ENCODE measurements at places on chromosomes 5 and 9.

- DNase-seq = no peak
- H3K4me1 ChIP-seq = peaks cover 8% of the 10 kb centered on the region
- no peak overlapping the region for H3K4me3 ChIP-seq
- H3K27ac ChIP-seq = peak overlapping the region; percentile 85
- H3K36me3 ChIP-seq = peaks cover 10% of the 10 kb centered on the region
These were observed 73.0 kb downstream of the OSTF1 start for GRCh38 chr9:75161116-75161857.

DNA sequence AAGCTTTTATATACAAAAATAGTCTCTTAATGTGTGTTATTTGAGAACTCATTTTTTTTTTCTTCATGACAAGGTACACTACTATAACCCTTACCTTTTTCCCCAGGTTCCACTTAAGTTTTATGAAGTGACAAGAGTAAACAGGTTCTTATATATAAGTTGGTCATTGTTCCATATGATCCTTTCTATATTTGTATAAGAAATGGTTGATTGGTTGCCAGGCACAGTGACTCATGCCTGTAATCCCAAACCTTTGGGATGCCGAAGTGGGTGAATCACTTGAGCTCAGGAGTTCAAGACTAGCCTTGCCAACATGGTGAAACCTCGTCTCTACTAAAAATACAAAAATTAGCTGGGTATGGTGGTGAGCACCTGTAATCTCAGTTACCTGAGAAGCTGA, 108.3 kb downstream of the PCSK1 start:
- H3K36me3 ChIP-seq = no peaks in the 10 kb centered on the region
- no peaks in the 10 kb centered on the region for H3K4me1 ChIP-seq
- DNase-seq = no peak
- H3K27ac ChIP-seq = no peak overlapping the region

DNA sequence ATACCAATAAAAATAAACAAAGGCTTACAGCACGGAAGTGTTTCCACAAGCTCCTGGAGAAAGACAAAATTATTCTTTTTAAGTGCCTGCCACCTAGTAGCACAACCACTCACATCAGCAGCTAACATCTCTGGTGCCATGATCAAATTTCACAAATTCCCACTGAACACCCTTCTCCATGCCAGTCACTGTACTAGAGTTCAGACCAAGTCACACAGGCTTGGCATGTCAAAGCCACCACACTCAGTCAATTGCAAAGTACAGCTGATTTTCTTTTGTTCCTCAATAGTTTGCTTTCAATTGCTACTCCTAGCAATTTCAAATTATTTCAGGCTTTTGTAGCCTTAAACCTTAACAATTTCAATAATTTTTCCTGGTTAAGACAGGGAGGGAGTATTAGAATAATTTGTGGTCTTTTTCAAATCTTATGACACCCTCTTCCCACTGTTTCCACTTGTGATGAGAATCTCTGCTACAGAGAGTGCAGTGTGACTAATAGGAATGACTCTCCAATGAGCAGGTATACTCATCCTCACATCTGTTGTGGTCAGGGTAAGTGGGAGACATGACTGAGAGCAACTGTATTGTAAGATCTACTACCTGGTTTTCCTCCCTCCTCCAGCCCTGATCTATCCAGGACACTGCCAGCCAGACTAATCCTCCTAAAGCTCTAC, 46.2 kb downstream of the RNF145 start:
- H3K27me3 ChIP-seq = no peaks in the 10 kb centered on the region
- H3K4me3 ChIP-seq = no peak overlapping the region
- H3K36me3 ChIP-seq = peaks cover 43% of the 10 kb centered on the region
- peak overlapping the region; percentile 78 for H3K27ac ChIP-seq
- no peak for DNase-seq

- no peaks in the 10 kb centered on the region for H3K36me3 ChIP-seq
- H3K4me1 ChIP-seq = no peaks in the 10 kb centered on the region
- H3K27ac ChIP-seq = no peak overlapping the region
- no peak overlapping the region for H3K4me3 ChIP-seq
- DNase-seq = no peak
- no peaks in the 10 kb centered on the region for H3K27me3 ChIP-seq
These were observed 146.0 kb downstream of the FRMD3 start for GRCh38 chr9:83392228-83392627.

DNA sequence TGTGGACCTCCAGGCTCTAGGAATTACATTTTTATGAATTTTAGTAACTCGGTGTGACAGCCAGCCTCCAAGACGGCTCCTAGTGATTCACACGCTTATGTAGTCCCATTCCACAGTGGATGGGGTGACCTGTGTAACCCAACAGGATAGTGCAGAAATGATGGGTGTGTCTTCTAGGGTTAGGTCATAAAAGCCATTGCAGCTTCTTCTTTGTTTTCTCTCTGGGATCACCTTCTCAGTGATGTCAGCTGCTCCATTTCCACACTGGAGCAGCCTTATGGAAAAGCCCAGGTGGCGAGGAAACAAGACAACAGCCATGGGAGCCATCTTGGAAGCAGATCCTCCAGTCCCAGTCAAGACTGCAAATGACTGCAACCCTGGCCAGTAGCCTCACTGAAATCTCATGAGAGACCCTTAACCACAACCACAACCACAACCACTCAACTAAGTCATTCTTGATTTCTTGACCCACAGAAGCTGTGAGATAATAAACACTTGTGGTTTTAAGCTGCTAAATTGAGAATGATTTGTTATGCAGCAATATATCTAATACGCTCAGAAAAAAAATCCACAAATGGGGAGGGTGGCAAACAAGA, 5.1 kb upstream of the GNPDA1 start:
- peak overlapping the region; percentile 13 for H3K4me3 ChIP-seq
- peak overlapping the region; percentile 70 for H3K27ac ChIP-seq
- no peaks in the 10 kb centered on the region for H3K27me3 ChIP-seq
- H3K4me1 ChIP-seq = peaks cover 35% of the 10 kb centered on the region

- H3K4me3 ChIP-seq = no peak overlapping the region
- H3K36me3 ChIP-seq = no peaks in the 10 kb centered on the region
- no peak for DNase-seq
- no peaks in the 10 kb centered on the region for H3K27me3 ChIP-seq
These were observed 555.5 kb downstream of the MAT2B start for GRCh38 chr5:164060786-164061355.

DNA sequence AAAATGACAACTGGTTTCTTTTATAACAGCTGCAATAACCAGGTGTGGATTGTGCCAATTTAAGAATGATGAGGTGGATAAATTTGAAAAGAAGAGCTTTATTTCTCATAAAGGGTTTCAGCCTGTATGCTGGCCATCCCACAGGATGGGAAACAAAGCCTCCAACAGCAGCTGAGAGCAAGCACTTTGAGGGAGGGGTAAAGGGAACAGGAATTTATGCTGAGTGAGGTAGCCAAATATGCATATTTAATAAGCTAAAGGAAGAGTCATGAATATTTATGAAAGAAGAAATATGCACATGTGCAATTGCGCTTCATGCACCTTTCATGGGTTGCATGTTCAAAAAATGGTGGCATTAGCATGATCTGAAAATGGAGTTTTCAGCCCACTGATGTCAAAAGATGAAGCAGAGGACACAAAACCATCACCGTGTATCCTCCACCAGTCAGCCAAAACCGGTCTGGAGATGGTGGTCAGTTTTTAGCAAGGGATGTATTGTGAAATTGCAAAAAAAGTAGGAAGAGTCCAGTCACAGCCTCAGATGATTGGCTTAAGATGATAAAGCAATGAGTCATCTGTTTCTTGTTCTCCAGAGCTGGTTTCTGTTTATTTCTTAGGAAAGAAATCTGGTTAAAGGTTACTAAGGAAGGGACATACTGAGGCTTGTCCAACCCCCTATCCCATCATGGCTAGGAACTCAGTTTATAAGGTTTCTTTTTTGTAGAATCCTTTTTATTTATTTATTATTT, 47.9 kb downstream of the DEPDC1B start:
- no peaks in the 10 kb centered on the region for H3K4me1 ChIP-seq
- no peak overlapping the region for H3K27ac ChIP-seq
- DNase-seq = no peak
- no peaks in the 10 kb centered on the region for H3K27me3 ChIP-seq

DNA sequence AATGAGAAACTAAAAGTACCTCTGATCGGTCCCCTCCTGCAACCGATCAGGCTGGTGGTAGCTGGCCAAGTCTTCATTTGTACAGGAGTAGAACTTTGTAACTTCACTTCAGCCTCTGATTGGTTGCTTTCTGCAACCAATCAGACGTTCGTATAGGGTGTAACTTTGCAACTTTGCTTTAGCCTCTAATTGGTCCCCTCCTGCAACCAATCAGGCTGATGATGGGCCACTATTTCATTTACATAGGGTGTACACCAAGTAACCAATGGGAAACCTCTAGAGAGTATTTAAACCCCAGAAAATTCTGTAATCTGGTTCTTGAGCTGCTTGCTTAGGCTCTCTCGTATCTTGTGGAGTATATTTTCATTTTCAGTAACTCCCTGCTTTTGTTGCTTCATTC, 445.5 kb downstream of the MED10 start:
- no peaks in the 10 kb centered on the region for H3K4me1 ChIP-seq
- no peak overlapping the region for H3K27ac ChIP-seq
- H3K36me3 ChIP-seq = no peaks in the 10 kb centered on the region
- no peaks in the 10 kb centered on the region for H3K27me3 ChIP-seq
- no peak overlapping the region for H3K4me3 ChIP-seq
